Thymus (tissue), 14 donors: ENCODE measurements at places on chromosomes 7 and 10. TPM values are rescaled to one million over a fixed set of nuclear protein-coding genes. Genes with fewer than 3 reads are reported as not detected.

DNA sequence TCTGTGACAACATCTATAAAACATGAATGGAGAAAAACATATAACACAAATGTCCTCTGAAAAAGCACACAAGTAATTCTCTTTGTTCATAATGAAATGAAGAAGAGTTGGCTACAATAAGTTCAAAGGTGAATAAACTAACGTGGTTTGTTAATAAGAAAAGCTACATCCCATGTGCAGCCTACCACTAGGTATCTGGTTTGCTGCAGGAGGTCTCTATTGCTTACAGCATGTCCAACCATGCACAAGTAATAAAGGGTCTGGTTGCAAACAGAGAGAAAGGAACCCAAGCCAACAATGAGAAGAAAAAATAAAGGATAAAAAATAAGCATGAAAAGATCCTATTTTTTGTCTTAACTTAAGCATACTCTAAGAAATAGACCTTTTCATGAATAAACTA is 139.2 kb downstream of the CHCHD3 start:
- no peak for DNase-seq

- no peak for DNase-seq
Observed at GRCh38 chr10:44300666-44301649, 83.9 kb downstream of the CXCL12 start.

DNA sequence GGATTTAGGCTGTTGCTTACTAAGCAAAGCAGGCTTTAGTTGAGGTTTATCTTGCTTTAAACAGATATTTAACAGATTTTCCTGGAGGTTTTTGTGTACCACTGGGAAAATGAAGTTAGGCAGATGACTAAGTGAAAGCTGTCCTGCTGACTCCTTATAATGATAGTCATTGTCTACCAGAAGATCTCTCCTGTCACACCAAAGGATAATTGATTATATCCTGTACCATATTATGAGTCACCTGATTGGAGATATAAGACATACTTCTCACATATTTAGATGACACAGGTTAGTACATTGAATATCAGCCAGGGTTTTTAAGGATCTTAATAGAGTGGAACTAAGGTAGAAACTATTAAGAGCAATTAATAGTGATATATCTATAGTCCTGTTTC is 68.4 kb downstream of the PTEN start:
- DNase-seq = no peak

The VWA2 gene
- polyA plus RNA-seq = 0.46 TPM

The CNPY1 gene
- polyA plus RNA-seq = 0.05 TPM

The CCDC172 gene
- polyA plus RNA-seq = 0.16 TPM

The MEPCE gene
- 37.4 TPM for polyA plus RNA-seq

The C10orf67 gene
- 0.16 TPM for polyA plus RNA-seq

The TWIST1 gene
- 1.5 TPM for polyA plus RNA-seq

The PVRIG gene
- 30.7 TPM for polyA plus RNA-seq
